ENCODE measurements at places on chromosomes 6 and 20. TPM values are rescaled to one million over a fixed set of nuclear protein-coding genes. Genes with fewer than 3 reads are reported as not detected.

DNA sequence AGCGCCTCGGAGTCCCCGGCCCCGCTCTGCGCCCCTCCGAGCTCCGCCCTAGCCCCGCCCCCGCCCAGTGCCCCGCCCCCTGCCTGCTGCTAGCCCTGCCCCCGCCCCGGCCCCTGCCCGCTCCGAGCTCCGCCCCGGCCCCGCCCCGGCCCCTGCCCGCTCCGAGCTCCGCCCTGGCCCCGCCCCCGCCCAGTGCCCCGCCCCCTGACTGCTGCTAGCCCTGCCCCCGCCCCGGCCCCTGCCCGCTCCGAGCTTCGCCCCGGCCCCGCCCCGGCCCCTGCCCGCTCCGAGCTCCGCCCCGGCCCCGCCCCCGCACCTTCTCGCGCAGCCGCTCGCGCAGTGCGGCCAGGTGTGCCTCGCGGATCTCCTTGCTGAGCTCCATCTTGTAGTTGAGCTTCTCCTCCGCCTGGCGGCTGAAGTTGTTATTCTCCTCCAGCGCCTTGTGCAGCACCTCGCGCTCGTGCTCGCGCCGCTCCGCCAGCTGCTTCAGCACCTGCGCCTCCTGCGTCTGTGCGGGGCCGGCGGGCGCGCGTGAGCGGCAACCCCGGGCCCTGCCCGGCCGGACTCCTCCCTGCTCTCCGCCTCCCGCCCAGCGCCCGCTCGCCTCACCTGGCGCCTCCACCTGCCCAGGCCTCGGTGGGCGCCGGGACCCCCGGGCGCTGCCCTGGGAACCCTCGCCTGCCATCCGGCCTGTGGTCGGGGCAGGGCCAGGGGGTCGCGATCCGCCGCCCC is 11.3 kb downstream of the STMN3 start:
- H3K4me3 ChIP-seq = peak overlapping the region; percentile 81
- peak overlapping the region; percentile 56 for H3K27ac ChIP-seq
- H3K27me3 ChIP-seq = no peaks in the 10 kb centered on the region
- peaks cover 20% of the 10 kb centered on the region for H3K4me1 ChIP-seq
- peak; percentile 90 for DNase-seq
- H3K36me3 ChIP-seq = no peaks in the 10 kb centered on the region

DNA sequence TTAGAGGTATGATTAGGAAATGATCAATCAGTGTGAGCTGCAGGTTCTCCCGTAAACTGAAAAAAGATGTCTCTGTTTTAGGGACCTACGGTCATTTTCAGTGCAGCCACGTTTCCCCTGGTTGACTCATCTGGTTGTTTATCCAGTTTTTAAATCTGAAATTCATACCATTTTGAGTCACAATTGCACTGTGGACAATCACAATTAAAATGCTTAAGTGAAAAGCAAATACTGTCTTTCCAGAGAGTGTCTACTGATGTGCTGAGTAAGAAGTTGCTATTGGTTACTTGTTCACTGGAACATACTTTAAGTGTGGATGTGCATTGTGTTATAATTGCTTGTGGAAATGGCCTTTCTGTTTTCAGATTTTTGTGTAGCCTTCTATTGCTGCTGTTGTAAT is 305.1 kb upstream of the SASH1 start:
- H3K4me3 ChIP-seq = no peak overlapping the region
- no peak overlapping the region for H3K27ac ChIP-seq
- no peak for DNase-seq
- H3K27me3 ChIP-seq = no peaks in the 10 kb centered on the region
- H3K36me3 ChIP-seq = no peaks in the 10 kb centered on the region

DNA sequence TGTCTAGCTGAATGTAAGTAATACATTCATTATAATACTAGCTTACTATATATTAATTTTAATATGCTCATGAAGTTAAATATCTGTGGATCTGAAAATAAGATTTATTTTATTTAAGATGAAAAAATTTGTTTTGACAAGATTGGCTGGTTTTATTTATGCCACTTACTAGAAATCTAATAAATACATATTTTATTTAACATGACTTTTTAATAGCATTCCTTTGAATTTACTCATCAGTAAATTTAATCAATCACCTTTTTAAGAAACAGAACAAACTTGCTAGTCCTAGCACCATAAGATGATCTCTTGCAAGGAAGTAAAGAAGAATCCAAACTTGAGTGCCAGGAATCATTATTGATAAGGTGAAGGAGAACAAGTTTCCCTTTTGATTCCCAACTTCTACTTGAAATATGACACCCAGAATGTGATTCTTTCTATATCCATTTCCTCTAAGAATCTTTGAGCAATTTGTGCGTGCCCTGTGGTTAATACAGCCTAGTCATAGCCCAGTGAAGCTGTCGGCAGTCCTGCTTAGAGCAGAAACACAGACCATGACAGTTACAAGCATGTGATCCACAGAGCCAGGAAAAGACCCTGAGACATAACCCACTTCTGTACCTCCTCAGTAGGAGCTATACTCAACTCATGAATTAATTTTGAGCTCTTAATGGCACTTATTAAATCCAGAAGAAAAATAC is 282.3 kb upstream of the QKI start:
- DNase-seq = no peak
- no peak overlapping the region for H3K4me3 ChIP-seq
- H3K27me3 ChIP-seq = no peaks in the 10 kb centered on the region

DNA sequence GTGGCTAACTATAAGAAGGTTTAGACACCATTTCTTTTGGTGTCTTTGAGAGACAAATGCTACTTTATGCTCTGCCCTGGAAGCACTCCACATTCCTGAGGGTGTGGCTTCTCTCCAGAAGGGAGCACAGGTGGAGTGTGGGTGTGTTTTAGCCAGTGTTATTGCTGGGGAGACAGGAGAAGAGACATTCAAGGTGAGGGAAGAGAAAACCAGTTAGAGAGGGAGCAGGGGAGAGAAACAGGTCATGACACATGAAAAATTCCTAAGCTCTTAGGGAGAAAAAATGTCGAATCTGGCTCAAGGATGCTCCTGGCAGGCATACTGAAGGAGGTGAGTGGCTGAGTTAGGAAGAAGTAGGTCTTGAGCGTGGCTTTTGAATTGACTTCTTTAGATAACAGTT is 292.8 kb downstream of the CLIC5 start:
- H3K4me3 ChIP-seq = no peak overlapping the region
- no peak for DNase-seq
- no peaks in the 10 kb centered on the region for H3K27me3 ChIP-seq
- H3K27ac ChIP-seq = no peak overlapping the region

- H3K4me3 ChIP-seq = no peak overlapping the region
- H3K27me3 ChIP-seq = no peaks in the 10 kb centered on the region
- H3K4me1 ChIP-seq = peaks cover 31% of the 10 kb centered on the region
- H3K36me3 ChIP-seq = no peaks in the 10 kb centered on the region
Observed at GRCh38 chr6:109315341-109316110, 66.7 kb downstream of the CD164 start.

DNA sequence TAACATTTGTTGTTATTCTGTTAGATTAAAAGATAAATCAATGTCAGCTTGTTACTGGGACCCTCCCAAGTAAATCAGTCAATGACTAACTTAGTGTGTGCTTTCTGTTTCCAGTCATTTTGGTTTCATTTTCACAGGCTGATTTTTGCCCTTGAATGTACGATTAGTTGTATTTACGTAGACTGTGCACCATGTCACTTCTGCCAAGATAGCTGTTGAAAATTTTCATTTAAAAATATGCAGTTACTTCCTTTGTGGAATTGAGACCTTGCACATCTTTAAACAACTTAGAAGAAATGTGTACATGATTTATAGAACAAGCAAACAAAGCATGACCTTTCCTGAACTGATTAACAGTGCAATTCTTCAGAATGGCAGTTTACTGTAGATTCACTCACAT is 944.8 kb upstream of the CITED2 start:
- peak overlapping the region; percentile 24 for H3K4me3 ChIP-seq
- H3K27ac ChIP-seq = no peak overlapping the region
- H3K36me3 ChIP-seq = no peaks in the 10 kb centered on the region
- DNase-seq = peak; percentile 11

- no peak overlapping the region for H3K27ac ChIP-seq
- no peaks in the 10 kb centered on the region for H3K4me1 ChIP-seq
- no peaks in the 10 kb centered on the region for H3K27me3 ChIP-seq
Observed at GRCh38 chr20:42181064-42181463, 562.9 kb upstream of the CHD6 start.

- DNase-seq = no peak
- H3K36me3 ChIP-seq = no peaks in the 10 kb centered on the region
- no peak overlapping the region for H3K4me3 ChIP-seq
- H3K4me1 ChIP-seq = no peaks in the 10 kb centered on the region
- no peak overlapping the region for H3K27ac ChIP-seq
- no peaks in the 10 kb centered on the region for H3K27me3 ChIP-seq
Observed at GRCh38 chr6:147905711-147906110, 397.2 kb downstream of the SAMD5 start.

DNA sequence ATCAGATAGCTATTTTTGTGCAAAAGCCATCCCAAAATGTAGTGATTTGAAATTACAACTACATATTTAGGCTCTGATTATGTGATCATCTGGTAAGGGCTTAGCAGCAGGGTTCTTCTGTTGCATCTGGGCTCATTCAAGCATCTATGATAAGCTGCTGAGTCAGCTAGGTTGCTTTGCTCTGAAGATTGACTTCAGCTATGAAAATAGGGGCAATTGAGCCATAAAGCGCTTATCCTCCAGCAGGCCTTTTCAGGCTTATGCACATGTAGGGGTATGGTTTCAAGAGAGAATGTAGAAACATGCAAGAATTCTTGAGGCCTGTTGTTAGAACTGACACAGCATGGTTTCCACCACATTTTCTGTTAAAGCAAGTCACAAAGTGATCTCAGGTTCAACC is 114.1 kb downstream of the PLCB1 start:
- H3K27ac ChIP-seq = no peak overlapping the region
- H3K4me3 ChIP-seq = no peak overlapping the region
- H3K36me3 ChIP-seq = peaks cover 3% of the 10 kb centered on the region
- H3K27me3 ChIP-seq = no peaks in the 10 kb centered on the region
- H3K4me1 ChIP-seq = peaks cover 60% of the 10 kb centered on the region

- H3K4me1 ChIP-seq = no peaks in the 10 kb centered on the region
- H3K36me3 ChIP-seq = no peaks in the 10 kb centered on the region
- H3K4me3 ChIP-seq = no peak overlapping the region
- H3K27me3 ChIP-seq = no peaks in the 10 kb centered on the region
Observed at GRCh38 chr6:152364866-152365265, 272.3 kb downstream of the SYNE1 start.

DNA sequence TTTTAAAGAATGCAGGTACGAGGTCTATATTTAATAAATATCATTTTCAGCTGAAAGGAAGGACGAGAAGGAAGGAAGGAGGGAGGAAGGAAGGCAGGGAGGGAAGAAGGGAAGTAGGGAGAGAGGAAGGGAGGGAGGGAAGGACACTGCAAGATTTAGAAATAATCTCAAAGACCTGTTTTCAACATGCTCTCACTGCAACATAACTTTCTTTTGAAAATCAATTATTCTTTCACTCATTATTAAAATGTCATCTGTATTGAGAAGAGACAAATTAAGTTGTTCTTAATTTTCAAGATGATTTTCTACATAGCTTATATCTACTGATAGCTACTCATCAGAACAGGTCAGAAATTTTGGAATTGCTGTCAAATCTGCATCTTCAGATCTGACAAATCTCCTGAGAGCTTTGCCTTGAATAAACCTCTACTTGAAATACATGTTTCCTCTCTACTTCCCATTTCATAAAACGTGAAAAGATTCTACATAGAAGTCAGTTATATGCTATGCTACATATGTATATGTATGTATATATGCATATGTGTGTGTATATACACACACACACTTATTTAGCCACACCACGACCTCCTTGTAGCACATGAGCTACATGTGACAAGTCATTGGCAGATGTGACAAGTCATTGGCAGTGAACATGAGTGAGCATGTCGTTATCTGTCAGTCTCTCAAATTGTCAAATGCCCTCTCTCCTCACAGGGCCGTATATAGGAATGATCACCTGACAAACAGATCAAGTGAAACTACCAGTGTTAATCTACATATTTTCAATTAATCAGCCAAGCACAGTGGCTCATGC is 241.6 kb downstream of the LY86 start:
- no peaks in the 10 kb centered on the region for H3K27me3 ChIP-seq
- H3K36me3 ChIP-seq = no peaks in the 10 kb centered on the region
- H3K4me1 ChIP-seq = no peaks in the 10 kb centered on the region
- H3K4me3 ChIP-seq = no peak overlapping the region
- no peak for DNase-seq

- H3K27ac ChIP-seq = no peak overlapping the region
- peaks cover 19% of the 10 kb centered on the region for H3K36me3 ChIP-seq
- no peak for DNase-seq
- H3K4me3 ChIP-seq = no peak overlapping the region
Observed at GRCh38 chr6:20444786-20445271, 43.1 kb downstream of the E2F3 start.

GRCh38 chr6:91476000-91476399 is 889.1 kb upstream of the MAP3K7 start:
- H3K36me3 ChIP-seq = no peaks in the 10 kb centered on the region
- DNase-seq = peak; percentile 7
- 0 out of 2 replicates have a peak, but pooled peaks cover 7% of the 10 kb centered on the region for H3K4me1 ChIP-seq
- H3K4me3 ChIP-seq = no peak overlapping the region
- H3K27me3 ChIP-seq = no peaks in the 10 kb centered on the region

DNA sequence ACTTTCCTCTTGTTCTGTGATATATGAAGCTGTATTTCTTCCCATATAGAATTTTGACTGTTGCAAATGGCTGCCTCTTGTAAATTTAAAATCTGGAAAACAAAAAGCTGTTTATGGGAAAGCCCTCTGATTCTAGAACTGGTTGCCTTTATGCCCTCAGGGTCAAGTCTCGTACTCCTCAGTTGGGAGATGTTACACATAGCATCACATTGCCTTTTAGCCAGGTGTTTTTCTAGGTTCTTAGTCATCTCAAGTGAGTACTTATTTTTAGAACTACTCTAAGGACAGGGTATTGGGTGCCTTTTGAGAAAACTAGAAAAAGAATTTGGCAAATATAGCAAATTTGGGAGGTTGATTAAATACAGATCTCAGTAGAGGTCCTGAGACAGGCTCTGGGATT is 58.5 kb downstream of the ANKS1A start:
- peaks cover 27% of the 10 kb centered on the region for H3K4me1 ChIP-seq
- no peak overlapping the region for H3K4me3 ChIP-seq
- H3K27ac ChIP-seq = no peak overlapping the region
- no peaks in the 10 kb centered on the region for H3K27me3 ChIP-seq
- DNase-seq = no peak
- no peaks in the 10 kb centered on the region for H3K36me3 ChIP-seq

DNA sequence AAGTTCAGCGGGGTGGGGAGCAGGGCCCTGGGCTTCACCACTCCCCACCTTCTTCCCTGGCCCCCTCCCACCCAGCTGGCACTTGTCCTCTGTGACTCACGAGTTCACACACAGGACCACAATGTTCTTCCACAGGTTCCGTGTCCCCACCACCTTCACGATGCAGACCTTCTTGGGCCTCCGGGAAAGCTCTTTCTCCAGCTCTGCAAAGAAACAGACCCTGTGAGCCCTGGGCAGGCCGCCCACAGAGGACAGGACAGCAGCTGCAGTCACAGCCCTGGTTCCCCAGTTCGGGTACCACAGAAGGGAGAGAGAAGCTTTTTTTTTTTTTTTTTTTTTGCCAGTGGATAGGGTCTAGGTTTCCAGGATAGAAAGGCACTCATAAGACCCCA is 30.9 kb downstream of the PSMG4 start:
- no peaks in the 10 kb centered on the region for H3K27me3 ChIP-seq
- no peak for DNase-seq
- peaks cover 72% of the 10 kb centered on the region for H3K36me3 ChIP-seq
- no peak overlapping the region for H3K4me3 ChIP-seq
- H3K27ac ChIP-seq = no peak overlapping the region

The PLA2G7 gene
- not detected for total RNA-seq

The NDRG3 gene
- 36.0 TPM for total RNA-seq

The VSTM2L gene
- total RNA-seq = not detected

The LMBRD1 gene
- 21.5 TPM for total RNA-seq

The EPB41L1 gene
- total RNA-seq = 20.8 TPM

The MLN gene
- total RNA-seq = not detected

The RAB44 gene
- total RNA-seq = not detected

The DDAH2 gene
- total RNA-seq = 14.4 TPM

The GDAP1L1 gene
- total RNA-seq = not detected

All from HepG2 (cell line).